CD4-positive, alpha-beta T cell treated with Interleukin-15 for 1 hour (primary cell): ENCODE measurements at places on chromosomes 13 and 19.

DNA sequence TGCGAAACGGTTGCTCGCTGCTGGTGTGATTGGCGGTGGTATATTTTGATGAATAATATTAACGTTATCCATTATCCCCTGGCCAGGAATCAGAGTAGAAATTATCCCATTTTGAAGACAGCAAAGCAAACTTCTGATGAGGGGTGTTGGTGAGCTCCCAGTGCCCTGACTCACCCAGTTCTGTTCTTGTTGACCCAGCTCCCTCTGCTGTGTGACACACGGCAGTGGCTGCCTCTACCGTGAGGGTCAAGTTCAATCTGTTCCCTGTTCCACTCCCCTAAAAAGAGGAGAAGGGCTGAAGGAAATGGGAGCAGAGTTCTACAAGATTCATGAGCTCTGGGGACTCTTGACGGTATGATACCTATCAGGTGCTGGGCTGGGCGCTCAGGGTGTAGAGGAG, 2.0 kb downstream of the CAMSAP3 start:
- DNase-seq = no peak

GRCh38 chr19:11597202-11598102, at the start of gene ZNF627:
Gene ZNF627 (plus strand): TSS chr19:11597483. CDS start chr19:11597628, 145 bp downstream.
- DNase-seq = peak; percentile 99

DNA sequence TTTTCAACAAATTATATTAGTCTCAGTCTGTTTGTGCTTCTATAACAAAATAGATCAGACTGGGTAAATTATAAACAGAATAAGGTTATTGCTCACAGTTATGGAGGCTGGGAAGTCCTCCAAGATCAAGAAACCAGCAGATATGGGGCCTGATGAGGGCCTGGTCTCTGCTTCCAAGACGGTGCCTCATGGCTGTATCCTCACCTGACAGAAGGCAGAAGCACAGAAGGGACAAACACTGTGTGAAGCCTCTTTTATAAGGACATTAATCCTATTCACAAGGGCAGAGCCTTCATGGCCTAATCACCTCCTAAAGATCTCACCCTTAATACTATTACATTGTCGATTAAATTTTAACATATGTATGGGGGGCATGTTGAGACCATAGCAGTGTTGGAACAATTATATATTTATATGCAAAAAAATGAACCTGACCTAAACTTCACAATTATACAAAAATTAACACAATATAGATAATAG, 12.7 kb downstream of the F10 start:
- DNase-seq = no peak

GRCh38 chr13:48775285-48775684, 121.6 kb downstream of the CYSLTR2 start:
- DNase-seq = no peak

- DNase-seq = no peak
These were observed 110.3 kb upstream of the ABCC4 start for GRCh38 chr13:95411428-95412040.

- DNase-seq = no peak
These were observed 9.7 kb upstream of the LENG8 start for GRCh38 chr19:54439174-54439851.

- no peak for DNase-seq
These were observed 955 bp downstream of the LILRA5 start for GRCh38 chr19:54312011-54312410.

DNA sequence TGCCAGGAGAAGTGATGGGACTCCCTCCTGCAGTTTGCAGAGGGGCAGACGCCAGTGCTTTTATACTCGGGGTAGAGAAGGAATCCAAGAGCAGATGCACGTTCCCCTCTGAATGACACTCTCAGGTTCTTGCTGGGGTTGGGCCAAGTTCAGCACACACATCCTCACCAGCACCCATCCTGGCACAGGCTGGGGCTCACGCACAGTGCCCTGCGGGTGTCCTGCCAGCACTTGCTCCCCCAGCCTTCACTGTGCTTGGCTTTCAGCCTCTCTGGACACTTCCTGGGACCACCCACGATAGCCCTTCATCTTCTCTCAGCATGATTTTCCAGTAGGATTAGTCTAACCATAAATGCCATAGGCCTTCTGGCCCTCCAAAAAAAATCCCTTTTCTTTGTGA, 158.6 kb downstream of the ZNF536 start:
- DNase-seq = no peak

DNA sequence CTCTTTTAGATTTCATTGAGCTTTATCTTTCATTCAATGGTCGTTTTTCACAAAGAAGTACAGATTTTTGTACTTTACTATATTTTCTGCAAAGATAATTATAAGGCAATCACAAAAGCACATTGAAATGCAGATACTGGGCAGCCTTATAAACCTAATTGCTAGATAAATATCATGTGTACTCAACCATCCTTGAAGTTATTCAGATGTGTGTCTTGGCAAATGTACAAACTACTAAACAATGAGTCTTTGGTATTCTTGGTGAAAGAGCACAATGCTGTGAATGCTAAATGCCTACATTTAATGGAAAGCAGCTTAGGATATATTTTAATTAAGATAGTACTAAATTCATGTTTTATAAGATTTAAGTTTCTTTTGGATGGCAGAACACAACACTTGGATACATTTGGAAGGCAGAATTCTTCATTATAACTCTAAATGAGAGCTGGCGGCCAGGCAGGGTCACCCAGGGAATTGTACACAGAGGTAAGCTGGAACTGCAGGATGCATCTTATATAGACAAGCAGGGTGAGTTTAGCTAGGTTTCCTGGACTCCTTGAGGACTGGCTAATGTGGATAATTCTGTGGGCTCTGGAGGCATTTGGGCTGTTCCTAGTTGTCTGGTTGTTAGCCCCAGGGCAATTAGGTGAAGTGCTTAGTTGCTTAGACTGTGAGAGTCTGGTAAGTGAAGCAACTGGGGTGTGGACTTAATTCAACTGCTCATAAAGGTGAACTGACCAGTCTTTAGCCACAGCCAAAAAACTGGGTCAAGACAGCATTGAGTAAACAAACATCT, 286.6 kb downstream of the PCDH20 start:
- DNase-seq = no peak

GRCh38 chr19:2266183-2266993, 10.2 kb upstream of the JSRP1 start:
- DNase-seq = peak; percentile 71

GRCh38 chr19:2888731-2889224, 11.9 kb upstream of the ZNF57 start:
- DNase-seq = peak; percentile 85

- DNase-seq = no peak
These were observed 52.4 kb downstream of the ZNF676 start for GRCh38 chr19:22144394-22144793.

- no peak for DNase-seq
These were observed 293.6 kb downstream of the DNAJC15 start for GRCh38 chr13:43316946-43317353.

- no peak for DNase-seq
These were observed 147.4 kb downstream of the KDM4B start for GRCh38 chr19:5116292-5116691.

DNA sequence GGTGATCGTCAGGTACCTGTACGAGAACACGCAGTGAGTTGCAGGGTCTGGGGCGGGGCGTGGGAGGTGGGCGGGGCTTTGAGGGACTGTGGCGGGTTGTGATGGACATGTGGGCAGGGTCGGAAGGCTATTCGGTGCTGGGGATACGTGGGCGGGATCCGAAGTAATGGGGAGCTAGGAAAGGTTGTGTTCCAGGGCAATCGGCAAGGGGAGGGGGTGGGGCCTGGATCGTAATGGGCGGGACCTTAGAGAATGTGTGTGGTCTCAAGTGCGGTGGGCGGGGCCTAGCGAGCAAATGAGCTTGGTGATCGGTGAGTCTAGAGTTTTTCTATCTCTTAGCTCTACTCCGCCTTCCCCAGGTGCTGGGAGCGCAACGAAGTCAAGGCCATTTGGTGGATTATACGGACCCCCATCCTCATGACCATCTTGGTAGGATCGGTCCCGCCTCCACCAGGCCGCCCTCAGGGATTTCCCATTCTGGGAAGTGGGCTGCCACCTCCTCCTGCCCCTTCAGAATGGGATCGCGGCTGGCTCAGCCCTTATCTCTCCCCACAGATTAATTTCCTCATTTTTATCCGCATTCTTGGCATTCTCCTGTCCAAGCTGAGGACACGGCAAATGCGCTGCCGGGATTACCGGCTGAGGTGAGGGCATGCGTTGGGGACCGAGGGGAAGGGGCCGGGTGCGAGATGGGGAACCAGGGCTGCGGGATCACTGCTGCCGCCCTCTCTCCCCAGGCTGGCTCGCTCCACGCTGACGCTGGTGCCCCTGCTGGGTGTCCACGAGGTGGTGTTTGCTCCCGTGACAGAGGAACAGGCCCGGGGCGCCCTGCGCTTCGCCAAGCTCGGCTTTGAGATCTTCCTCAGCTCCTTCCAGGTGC, 9.6 kb downstream of the GIPR start:
- DNase-seq = peak; percentile 88

DNA sequence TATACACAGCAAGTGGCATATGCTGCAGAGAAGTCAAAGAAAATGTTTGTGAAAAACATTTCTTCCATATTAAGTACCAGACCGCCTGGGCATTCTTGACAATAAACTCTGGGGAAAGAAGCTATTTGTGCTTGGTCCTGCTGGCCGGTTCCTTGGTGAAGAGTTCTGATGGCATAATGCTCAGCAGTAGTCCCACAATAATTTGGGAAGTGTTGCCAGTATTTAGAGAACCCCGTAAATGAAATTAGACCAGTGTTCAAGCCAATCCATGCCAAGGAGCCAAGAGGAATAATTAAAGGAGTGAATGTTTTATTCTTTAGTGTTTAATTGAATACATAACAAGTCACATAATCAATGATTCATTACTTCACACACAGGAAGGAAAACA, 6.3 kb downstream of the KCTD12 start:
- DNase-seq = no peak

DNA sequence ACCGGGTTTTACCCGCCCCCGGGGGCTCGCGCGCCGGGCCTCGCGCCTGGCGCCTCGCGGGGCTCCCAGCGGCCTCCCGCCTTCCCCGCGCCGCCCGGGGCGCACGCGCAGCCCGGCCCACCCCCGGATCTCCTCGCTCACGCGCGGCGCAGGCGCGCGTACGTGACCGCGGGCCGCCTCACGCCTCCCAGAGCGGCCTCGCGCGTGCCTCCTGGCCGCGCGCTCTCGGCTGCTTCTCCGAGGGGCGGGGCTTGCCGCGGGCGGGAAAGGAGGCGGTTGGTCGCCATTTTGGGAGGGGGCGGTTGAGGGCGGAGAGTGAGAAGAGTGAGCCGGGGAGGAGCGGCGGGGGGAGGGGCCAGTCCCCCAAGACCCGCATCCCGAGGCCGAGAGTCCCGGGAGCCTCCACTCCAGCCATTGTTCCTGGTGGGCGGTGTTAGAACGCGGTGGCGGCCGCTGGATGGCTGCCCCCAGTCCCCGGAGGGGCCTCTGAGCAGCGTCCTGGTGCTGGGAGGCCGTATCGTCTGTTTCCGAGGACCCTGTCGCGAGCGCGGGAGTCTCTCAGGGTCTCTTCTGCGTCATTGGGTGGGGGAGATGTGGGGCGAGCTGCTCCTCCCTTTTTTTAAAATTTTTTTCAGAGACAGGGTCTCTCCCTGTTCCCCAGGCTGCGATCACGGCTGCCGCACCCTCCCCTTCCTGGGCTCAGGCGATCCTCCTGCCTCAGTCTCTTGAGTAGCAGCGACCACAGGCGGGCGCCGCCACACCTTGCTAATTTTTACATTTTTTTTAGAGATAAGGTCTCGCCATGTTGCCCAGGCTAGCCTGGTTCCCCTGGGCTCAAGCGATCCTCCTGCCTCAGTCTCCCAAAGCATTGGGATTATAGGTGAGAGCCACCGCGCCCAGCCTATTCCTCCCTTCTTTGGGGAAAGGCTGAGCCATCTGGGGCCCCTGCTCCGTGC, at the start of gene ZNF541:
ZNF541 (minus strand) TSS at position 78 of the 956 bp plus-strand sequence. CDS start 17,292 bp downstream, outside the sequence.
- peak; percentile 89 for DNase-seq

- no peak for DNase-seq
These were observed 2.2 kb upstream of the ZNF701 start for GRCh38 chr19:52567921-52568320.

DNA sequence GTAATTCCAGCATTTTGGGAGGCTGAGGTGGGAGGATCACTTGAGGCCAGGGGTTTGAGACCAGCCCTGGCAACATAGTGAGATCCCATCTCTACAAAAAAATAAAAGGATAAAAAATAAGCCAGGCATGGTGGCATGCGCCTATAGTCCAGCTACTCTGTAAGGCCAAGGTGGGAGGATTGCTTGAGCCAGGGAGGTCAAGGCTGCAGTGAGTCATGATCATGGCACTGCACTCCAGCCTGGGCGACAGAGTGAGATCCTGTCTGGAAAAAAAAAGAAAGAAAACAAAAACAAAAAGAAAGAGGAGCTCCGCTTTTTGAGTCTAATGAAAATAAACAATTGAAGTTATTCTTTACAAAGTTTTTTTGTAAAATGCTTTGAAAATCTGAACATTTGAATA, 326.2 kb downstream of the GPC5 start:
- DNase-seq = no peak

- no peak for DNase-seq
These were observed 139.4 kb downstream of the LHFPL6 start for GRCh38 chr13:39463611-39464010.

- DNase-seq = no peak
These were observed 13.0 kb downstream of the ARHGEF1 start for GRCh38 chr19:41895745-41896580.

DNA sequence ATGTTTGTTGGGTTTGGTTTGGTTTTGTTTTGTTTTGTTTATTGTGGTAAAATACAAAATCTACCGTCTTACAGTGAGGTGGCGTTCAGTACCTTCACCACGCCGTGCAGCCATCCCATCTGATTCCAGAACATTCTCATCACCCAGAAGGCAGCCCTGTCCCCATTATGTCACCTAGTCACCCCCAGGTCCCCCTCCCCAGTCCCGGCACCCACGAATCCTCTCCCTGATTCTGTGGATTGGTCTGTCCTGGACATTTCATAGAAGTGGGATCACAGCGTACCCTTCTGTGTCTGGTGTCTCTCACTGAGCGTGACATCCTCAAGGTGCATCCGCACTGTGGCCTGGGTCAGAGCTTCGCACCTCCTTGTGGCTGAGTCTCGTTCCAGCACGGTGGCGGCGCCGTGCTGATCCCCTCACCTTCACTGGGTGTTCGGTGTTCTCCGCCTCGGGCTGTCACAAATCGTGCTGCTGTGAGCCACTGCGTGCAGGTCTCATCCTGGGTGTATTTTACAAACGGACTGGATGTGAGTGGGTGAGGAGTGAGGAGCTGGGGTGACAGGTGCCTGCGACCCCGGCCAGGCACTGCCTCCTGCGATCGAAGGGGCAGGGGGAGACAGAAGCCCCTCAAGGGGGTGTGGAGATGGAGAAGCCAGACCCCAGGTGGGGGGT, 580 bp upstream of the TEKTIP1 start:
- DNase-seq = no peak

GRCh38 chr19:29054886-29055675, 157.9 kb downstream of the UQCRFS1 start:
- DNase-seq = no peak
